ENCODE measurements at places on chromosomes 11 and 22.

DNA sequence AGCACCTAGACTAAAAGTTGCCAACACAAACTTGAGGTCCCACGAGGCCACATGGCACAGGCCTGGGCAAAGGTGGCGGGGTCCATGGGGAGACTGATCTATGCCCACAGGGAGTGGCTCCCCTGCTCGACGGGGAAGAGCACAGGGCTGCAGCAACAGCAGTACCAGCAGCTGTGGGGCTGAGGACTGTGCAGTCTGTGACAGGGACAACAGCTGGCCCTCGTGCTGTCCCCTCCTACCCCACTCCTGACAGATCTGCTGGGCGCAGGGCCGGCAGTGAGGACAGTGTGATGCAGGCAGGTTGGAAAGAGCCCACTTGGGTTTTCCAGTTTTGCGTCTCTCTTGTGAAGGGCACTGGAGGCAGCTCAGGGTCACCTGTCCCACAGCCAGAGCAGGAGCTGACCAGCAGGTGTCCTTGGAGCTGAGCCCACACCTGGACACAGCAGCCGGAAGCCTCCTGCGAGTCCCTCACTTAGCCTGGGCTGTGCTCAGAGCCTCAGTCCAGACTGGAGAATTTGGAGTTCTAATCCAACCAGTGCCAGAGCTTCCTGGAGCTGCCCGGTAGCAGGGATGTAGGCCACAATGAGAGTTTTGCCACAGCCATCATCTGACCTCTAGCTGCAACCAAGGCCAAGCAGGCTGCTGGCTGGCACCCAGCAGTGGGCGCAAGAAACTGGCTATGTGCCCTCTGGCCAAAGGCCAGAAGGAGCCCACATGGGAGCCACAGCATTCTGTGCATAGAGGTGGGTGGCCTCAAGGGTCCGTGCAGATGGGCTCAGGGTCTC lies 3.6 kb upstream of the GAS2L1 start:
- no peak for DNase-seq

- no peak for DNase-seq
Measured at GRCh38 chr11:64337538-64338249, 2.3 kb upstream of the CCDC88B start.

DNA sequence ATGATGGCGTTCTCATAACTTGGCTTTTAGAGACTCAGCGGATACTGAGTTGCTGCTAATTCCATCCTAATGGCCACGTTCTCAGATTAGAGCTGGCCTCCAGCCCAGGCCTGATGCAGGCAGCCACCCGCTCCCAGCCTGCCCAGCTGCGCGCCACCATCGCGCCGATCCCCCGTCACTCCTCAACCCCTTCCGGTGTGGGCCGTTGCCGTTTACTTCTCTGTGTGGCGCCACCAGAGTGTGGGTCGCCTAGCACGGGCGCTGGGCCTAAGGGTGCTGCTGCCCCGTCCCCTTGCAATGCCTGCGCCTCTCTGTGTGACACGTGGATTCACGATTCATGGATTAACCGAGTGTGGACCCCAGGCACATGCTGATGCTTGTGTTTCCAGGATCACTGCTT lies 1116.0 kb downstream of the BRD1 start:
- DNase-seq = no peak

DNA sequence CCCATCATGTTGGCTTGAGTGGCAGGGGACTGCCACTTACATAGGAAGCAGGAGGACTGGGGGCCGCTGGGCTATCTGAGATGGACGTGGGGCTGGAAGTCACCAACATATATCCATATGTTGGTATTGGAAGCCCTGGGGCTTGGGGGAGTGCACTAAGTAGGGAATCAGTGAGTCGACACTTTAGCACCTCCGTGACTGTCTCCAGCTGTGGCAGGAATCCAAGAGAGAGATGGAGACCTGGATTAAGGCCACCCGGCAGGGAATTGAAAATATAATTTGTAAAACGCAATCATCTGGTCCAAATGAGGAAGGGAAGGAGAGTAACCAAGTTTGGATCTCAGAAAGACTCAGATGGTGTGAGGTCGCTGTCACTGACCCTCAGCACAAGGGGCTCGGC lies 68.4 kb downstream of the ELFN2 start:
- DNase-seq = no peak

DNA sequence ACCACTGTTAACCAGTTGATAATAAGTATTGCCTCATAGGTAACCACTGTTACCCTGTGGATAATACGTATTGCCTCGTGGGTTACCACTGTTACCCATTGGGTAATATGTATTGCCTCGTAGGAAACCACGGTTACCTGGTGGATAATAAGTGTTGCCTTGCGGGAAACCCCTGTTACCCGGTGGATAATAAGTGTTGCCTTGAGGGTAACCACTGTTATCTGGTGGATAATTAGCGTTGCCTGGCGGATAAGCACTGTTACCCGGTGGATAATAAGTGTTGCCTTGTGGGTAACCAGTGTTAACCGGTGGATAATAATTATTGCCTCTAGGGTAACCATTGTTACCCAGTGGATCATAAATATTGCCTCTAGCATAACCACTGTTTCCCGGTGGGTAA lies 27.3 kb upstream of the NXPE4 start:
- no peak for DNase-seq

- DNase-seq = no peak
Measured at GRCh38 chr11:84227970-84228665, 942.0 kb upstream of the CCDC90B start.

DNA sequence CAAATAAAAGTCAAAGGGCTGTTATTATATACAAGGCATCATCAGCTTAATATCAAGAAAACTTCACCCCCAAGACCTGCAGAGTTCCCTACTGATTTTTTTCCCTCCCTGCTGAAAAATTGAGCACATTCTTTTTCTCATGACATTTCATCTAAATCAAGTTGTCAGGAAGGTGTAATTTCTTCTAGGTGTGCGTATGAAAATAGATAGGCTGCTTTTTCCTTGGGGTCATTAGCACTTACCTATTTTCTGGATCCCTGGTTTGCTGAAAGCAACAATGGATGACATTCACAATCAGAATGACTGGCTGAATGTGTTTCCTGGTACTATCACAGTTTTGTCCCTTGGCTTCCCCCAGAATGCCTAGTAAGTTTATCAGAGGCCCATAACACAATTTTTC lies 225.0 kb upstream of the KIRREL3 start:
- no peak for DNase-seq
